Activated CD8-positive, alpha-beta memory T cell treated with anti-CD3 and anti-CD28 coated beads, Interleukin-2, amount 10 ng/mL, durations not matched to agents 7 days and 5 days (primary cell): ENCODE measurements at places on chromosomes 3 and 15. TPM values are rescaled to one million over a fixed set of nuclear protein-coding genes. Genes with fewer than 3 reads are reported as not detected.

DNA sequence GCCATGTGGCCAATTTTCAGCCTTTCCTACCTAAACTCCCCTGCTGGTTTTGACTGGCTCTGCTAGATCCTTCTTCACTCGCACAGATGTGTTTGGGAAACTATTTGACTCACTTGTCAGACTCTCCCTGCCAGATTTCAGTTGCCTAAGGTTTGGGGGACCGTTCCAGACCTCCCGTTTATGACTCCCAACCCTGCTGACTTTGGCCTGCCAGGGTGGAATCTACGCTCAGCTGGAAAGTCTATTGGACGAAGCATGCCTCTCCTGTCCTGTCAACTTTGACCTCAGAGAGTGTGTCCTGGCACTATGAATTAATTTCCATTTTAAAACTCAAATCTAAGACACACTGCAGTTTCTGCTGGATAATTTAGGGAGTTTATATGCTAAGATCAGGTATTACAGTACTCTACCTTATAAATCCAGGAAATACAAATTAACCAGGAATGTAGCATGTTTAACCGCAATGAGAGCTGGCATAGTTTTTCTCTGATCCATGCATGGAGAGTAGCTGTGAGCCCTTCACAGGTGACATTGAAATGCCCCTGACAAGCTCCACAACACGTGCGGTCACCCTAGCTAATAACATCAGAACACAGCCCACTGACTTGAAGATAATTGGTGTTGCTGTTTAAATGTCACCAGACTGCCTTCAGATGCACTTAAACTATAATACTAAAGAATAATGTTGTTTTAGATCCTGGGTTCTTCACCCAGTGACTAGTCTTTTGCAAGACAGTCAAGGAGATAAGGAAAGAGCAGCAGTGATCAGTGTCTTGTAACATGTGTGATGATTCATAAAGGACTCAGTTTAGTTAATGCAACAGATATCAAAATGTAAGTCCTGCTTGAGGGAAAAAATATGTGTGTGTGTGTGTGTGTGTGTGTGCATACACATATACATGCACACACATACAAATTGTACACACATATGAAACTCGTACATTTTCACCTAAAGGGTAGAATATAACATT, 223.0 kb upstream of the MCTP2 start:
- no peaks in the 10 kb centered on the region for H3K36me3 ChIP-seq
- peaks cover 22% of the 10 kb centered on the region for H3K27me3 ChIP-seq
- H3K4me3 ChIP-seq = no peak overlapping the region
- no peaks in the 10 kb centered on the region for H3K4me1 ChIP-seq

P4HTM gene
- 50.6 TPM for total RNA-seq

SLITRK3 gene
- not detected for total RNA-seq

PIF1 gene
- 59.5 TPM for total RNA-seq

TTBK2 gene
- total RNA-seq = 20.0 TPM

GRCh38 chr15:96792216-96792615, 461.7 kb downstream of the NR2F2 start:
- H3K27me3 ChIP-seq = no peaks in the 10 kb centered on the region
- no peak for DNase-seq
- H3K4me3 ChIP-seq = no peak overlapping the region
- no peak overlapping the region for H3K27ac ChIP-seq
- no peaks in the 10 kb centered on the region for H3K4me1 ChIP-seq
- no peaks in the 10 kb centered on the region for H3K36me3 ChIP-seq

GRCh38 chr3:150740733-150741496, 22.1 kb downstream of the SIAH2 start:
- no peaks in the 10 kb centered on the region for H3K27me3 ChIP-seq
- peaks cover 74% of the 10 kb centered on the region for H3K4me1 ChIP-seq
- no peak overlapping the region for H3K4me3 ChIP-seq
- H3K27ac ChIP-seq = peak overlapping the region; percentile 69
- H3K36me3 ChIP-seq = peaks cover 25% of the 10 kb centered on the region
- no peak for DNase-seq

DNA sequence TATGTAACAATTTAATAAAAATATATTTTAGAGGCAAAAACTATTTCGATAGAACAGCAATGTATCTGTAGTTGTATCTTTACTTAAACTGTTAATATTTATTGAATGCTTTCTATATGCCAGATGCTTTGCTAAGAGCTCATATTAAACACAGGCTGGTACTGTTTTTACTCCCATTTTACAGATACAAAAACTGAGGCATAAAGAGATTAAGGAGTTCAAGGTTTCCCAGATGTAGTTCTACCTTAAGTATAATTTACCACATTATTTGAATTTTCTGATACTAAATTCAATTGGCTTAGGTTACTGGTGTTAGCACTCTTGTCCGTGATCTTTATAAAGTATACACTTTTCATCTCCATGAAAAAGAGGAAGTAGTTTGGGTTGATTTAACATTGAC, 149.8 kb downstream of the ROBO2 start:
- H3K27ac ChIP-seq = no peak overlapping the region
- no peaks in the 10 kb centered on the region for H3K4me1 ChIP-seq
- DNase-seq = no peak
- no peak overlapping the region for H3K4me3 ChIP-seq

MAP1A gene
- total RNA-seq = 3.0 TPM

GRCh38 chr3:127263586-127264231, 24.1 kb downstream of the PRR20G start:
- peak; percentile 31 for DNase-seq
- H3K4me3 ChIP-seq = no peak overlapping the region
- H3K27ac ChIP-seq = no peak overlapping the region
- no peaks in the 10 kb centered on the region for H3K36me3 ChIP-seq
- no peaks in the 10 kb centered on the region for H3K27me3 ChIP-seq

- H3K27ac ChIP-seq = no peak overlapping the region
- DNase-seq = no peak
- H3K27me3 ChIP-seq = no peaks in the 10 kb centered on the region
- H3K4me3 ChIP-seq = no peak overlapping the region
These were observed 26.5 kb downstream of the TSPAN3 start for GRCh38 chr15:77044228-77045042.

DNA sequence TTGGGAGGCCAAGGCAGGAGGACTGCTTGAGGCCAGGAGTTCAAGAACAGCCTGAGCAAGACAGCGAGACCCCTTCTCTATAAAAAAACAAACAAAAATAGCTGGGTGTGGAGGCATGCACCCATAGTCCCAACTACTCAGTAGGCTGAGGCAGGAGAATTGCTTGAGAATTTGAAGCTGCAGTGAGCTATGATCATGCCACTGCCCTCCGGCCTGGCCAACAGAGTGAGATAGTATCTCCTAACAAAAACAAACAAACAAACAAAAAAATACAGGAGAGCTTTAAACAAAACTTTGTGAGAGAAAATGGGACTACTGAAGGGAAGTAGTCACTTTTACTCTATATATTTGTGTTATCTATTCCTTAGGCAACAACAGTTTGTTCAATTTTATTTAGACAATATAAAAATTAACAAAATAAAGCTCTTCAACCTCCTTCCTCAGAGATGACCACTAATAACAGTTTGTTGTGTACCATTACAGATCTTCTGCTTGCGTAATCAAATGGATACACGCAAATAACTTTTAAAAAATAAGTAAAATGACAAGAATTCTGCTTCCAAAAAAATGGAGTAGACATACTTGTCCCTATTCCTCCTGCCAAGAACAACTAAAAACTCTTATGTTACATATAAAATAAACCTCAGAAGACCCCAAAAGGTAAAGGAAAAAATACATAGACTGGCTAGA, 17.4 kb downstream of the PHC3 start:
- no peak overlapping the region for H3K4me3 ChIP-seq
- no peak for DNase-seq
- H3K27me3 ChIP-seq = no peaks in the 10 kb centered on the region
- H3K4me1 ChIP-seq = peaks cover 29% of the 10 kb centered on the region

DNA sequence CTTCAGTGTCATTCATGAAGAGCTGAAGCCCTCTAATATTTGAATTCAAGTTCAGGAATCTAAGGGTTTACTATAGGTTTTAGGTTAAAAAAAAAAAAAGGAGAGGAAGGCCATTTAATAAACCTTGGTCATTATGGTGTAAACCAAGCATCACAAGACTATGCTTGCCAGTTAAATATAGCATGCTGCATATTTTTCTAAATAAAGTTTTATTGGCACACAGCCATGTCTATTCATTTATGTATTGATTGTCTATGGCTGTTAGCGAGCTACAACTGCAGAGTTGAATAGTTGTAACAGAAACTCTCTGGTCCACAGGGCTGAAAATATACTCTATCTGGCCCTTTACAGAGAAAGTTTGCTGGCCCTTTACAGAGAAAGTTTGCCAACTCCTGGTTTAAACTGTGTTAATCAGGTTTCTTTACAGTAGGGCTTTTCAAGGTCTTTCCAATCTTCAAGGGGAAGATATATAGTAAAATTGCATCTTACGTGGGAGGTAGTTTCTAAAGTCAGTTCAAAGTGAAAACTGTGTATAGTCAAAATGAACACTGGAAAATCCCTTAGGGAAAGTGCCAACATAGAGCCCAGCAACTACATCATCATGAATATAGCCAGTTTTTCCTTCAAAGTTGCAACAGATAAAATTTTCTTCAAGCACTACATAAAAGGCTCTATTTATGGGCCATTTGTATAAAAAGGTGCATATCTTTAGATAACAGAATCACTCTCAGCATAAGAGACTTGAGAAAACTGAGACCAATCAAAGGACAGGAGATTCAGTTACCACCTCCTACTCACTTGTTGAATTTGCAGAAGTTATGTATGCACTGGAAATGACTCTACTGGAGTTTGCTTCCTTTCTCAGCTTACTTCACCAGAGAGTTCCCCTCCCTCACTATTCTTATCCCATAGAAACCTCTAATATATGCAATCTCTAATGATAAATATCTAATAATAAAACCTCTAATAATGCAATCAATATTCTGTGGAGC, 49.7 kb upstream of the FRMD4B start:
- H3K4me3 ChIP-seq = no peak overlapping the region
- no peak for DNase-seq
- H3K36me3 ChIP-seq = no peaks in the 10 kb centered on the region
- H3K4me1 ChIP-seq = peaks cover 16% of the 10 kb centered on the region
- H3K27me3 ChIP-seq = peaks cover 18% of the 10 kb centered on the region

DNA sequence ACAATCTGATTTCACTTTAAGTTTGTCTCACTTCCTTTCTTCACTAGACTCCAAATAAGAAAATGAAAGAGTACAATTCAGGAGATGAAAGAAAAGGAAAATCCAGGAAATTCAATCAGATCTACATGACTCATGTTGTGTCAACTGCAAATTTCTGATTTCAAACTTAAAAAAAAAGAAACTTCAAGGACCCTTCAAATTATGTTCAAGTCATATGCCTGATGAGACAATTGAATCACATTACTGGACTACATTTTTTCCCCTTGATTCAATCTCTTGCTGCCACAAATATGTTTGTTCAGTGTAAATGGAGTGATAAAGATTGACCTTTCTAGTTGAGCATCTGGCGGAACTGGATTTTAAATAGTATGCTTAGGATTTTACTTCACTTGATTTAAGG, 37.4 kb downstream of the FRMD5 start:
- H3K4me1 ChIP-seq = no peaks in the 10 kb centered on the region
- no peak overlapping the region for H3K4me3 ChIP-seq
- H3K27me3 ChIP-seq = peaks cover 37% of the 10 kb centered on the region
- no peaks in the 10 kb centered on the region for H3K36me3 ChIP-seq
- no peak overlapping the region for H3K27ac ChIP-seq

DNA sequence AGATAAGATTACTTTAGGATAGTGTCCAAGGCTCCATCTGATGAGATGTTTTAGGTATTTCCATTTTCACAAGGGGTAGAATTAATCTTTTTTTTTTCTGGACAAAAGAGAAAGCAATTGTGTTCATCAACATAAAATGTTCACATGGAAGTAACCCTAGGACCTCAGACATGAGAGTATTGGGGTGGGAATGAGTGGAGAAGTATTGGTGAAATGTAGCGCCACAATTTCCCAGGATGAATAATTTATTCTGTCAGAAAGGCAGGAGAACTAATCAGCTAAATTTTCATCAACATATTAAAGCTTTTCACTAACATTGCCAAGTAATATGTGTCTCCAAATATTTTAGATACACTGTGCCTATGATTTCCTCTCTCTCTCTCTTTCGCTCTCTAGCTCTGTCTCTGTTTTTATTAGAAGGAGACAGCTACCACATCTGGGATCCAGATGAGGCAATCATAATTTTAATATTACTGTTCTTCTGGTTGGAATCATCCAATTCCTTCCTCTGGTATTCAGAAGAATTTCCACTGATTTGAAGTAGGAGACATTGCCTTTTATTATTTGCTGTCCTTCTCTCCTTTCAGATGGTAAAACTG, 21.6 kb upstream of the ZNF280D start:
- H3K4me3 ChIP-seq = no peak overlapping the region
- no peak for DNase-seq
- no peaks in the 10 kb centered on the region for H3K36me3 ChIP-seq
- H3K27me3 ChIP-seq = peaks cover 13% of the 10 kb centered on the region
- H3K4me1 ChIP-seq = no peaks in the 10 kb centered on the region
- no peak overlapping the region for H3K27ac ChIP-seq

GHSR gene
- total RNA-seq = not detected

DNA sequence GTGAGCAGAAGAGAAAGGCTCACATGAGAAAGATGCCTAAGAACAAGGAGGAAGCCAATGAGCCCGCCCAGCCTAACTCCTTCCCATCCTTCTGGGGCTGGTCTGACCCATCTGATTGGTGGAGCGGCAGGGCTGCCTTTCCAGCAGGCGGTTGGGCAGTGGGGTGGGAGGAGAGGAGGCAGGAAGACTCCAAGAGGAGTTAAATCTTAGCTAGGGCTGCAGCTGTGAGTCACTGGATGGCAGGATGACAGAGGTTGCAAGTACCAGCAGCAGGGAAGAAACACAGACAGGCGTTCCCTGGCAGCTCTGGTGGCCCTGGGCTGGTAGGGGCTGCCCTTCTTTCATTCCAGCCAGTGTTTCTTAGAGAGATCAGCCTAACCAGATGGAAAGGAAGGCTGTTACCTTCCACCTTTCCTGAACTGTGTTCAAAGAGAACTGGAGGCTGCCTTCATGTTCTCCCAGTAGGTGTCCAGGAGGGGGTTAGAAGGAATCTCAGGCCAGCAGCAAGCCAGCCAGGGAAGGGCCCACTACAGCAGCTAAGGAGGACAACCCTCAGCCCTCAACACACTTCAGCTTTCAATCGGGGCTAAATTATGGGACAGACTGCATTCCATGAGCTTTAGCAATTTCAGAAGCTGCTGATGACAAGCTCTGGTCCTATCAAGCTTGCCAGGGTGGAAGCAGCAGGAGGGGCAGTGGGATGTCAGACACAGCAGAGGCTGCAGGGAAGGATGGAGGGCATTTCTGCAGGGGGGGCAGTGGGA, 50.3 kb downstream of the CHSY1 start:
- H3K4me3 ChIP-seq = no peak overlapping the region
- peak; percentile 50 for DNase-seq
- H3K27me3 ChIP-seq = no peaks in the 10 kb centered on the region

GRCh38 chr15:35491173-35491572, 54.8 kb downstream of the DPH6 start:
- no peaks in the 10 kb centered on the region for H3K27me3 ChIP-seq
- H3K4me3 ChIP-seq = no peak overlapping the region
- no peaks in the 10 kb centered on the region for H3K4me1 ChIP-seq
- no peak for DNase-seq

COL7A1 gene
- total RNA-seq = 1.1 TPM
